ENCODE measurements at places on chromosomes 3 and 15.

- DNase-seq, result peak; percentile 58
Observed at GRCh38 chr3:190886945-190887344, 24.5 kb upstream of the GMNC start.

DNA sequence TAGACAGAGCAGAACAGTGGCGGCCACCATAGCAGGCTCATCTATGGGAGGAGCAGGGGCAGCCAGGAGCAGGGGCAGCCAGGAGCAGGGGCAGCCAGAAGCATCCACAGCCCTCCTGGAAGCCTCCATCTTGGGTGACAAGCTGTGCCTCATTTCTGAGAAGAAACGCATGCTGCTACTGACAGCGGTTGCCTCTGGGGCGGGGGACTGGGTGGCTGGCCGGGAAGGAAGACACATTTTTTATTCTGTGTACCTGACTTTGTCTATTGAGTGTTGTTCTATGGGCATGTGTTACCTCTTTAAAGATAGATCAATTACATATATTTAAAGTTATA lies 71.5 kb upstream of the KLF13 start:
- DNase-seq, result no peak

DNA sequence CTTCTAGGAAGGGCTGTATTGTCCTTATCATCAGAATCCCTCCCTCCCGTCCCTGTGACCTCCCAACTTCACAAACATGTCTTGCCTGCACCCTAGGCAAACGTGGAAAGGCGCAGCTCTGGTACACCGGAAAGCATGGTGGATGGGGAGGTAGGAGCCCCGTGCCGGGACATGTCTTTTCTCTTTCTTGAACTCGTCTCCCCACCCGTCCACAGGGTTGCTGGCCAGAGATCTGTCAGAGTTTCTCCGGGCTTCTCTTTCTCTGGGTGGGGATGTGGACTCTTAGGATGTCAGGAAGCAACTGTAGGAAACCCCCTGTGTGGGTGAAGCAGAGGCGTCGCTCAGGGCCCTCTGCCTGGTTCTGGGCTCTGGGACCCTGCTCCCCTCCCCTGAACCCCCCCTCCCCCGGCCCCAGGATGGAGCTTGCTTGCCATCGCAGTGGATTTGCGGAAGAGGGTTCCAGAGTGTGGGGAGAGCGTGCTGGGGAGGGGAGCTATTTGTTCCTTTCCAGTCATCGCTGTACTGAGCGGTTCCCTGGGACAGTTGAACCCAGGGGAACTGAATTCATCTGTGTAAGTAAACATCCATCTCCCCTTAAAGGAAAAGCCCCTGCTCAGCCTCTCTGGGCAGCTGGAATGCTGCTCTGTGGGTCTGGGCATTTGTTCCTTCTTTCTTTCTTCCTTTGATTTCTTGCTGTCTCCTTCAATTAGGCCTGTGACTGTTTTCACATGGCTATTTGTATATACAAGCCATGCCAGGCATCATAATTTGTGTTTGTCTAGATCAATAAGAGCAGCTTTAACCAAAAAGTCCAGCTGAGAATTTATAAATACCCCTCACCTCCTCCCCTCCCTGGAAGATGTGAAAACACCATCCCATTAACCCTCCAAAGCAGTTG lies 72.8 kb downstream of the SMAD3 start:
- no peak for DNase-seq

- no peak for DNase-seq
Observed at GRCh38 chr3:38636881-38637280, 12.6 kb downstream of the SCN5A start.

DNA sequence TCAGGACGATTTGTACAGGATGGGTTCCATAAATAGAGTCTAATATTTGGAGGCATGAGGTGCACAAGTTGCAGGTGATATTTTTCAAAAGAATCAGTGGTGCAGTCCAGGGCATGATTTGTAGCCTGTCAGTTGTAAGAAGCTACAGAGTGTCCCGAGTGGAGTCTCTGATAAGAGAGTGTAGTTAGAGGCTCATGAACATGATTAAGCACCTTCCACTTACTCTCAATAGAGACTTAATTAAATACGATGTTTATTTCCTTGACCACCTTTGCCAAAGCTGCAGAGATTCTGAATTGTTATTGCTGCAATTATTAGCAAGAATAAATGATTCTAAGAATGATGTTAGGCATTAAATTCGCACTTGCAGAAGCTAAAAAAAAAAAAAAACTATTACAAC lies 218.4 kb upstream of the LRTM1 start:
- no peak for DNase-seq

DNA sequence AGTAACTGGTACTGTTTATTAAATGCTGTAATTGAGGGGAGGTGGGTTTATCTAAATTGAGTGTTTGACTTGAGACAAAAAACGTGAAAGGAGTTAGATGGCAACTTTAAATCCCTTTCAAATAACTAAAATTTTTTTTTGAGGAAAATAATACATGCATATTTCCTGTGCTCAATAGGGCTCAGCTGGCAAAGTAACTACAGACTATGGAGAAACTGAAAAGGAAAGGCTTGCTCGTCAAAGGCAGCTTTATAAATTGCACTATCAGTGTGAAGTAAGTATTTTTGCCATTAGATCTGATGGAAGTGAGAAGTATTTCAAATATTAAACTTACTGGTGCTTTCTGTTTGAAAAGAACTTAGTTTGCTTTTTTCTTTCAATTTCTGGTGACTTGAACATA lies 72.2 kb downstream of the DZIP3 start:
- no peak for DNase-seq

DNA sequence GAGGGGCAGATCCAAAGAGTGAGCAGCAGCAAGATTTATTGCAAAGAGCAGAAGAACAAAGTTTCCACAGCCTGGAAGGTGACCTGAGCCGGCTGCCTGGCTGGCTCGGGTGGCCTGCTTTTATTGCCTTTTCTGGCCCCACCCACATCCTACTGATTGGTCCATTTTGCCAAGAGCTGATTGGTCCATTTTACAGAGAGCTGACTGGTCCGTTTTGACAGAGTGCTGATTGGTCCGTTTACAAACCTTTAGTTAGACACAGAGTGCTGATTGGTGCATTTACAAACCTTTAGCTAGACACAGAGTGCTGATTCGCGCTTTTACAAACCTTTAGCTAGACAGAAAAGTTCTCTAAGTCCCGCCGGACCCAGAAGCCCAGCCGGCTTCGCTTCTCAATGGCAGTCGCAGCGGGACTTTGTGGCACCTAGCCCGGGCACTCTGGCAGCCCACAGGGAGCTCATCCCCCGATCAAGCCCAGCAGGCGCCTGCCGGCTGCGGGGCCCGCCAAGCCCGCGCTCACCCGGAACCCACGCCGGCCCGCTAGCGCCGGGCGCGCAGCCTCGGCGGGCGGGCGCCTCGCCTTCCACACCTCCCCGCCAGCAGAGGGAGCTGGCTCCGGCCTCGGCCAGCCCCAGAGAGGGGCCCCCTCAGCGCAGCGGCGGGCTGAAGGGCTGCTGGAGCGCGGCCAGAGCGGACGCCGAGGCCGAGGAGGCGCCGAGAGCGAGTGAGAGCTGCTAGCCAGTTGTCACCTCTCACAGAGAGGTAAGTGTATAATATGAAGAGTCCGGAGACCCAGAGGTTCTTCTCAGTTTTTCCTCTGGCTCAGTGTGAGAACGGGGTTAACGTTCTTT lies 339.2 kb downstream of the CHL1 start:
- DNase-seq, result no peak

DNA sequence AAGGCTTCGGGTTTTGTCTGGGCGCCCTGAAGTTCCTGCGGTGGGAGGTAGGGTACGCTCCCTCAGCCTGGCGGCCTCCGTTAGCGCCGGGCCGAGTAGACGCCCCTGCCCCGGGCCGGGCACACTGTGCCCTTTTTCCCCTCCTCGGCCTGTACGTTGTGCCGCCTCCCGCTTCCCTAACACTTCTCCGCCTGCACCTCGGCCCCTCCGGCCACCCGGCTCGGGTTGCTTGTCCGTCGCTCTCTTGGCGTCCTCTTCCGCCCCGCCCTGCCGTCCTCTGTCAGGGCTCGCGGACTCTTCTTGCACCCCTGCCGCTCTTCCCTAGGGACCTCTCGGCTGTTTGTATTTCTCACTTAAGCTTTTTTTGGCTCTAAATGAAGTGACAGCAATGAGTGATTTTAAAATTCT lies 384 bp downstream of the KNL1 start:
- peak; percentile 76 for DNase-seq

GRCh38 chr3:139728414-139728813 lies 50.6 kb upstream of the NMNAT3 start:
- DNase-seq, result no peak

- no peak for DNase-seq
Observed at GRCh38 chr3:194702545-194702944, 16.9 kb downstream of the FAM43A start.

- no peak for DNase-seq
Observed at GRCh38 chr3:139762302-139762701, 84.5 kb upstream of the NMNAT3 start.

- DNase-seq, result peak; percentile 95
Observed at GRCh38 chr15:76065245-76065644, 5.5 kb downstream of the TMEM266 start.

- no peak for DNase-seq
Observed at GRCh38 chr3:48422272-48422671, 7.6 kb downstream of the PLXNB1 start.

DNA sequence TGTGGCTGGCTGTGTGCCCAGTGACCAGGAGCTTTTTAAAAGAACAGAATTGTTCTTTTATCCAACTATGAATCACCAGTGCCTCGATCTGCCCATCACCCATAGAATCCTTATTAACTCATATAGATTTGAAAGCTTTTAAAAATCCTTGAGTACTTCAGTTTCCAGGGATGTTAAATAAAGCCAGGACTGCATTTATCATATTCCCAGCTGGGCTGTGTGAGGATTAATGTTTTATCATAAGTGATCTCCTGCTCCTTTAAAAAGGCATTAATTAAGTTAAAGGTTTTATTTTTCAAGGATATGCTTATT lies 234.0 kb downstream of the MYRIP start:
- DNase-seq, result no peak

DNA sequence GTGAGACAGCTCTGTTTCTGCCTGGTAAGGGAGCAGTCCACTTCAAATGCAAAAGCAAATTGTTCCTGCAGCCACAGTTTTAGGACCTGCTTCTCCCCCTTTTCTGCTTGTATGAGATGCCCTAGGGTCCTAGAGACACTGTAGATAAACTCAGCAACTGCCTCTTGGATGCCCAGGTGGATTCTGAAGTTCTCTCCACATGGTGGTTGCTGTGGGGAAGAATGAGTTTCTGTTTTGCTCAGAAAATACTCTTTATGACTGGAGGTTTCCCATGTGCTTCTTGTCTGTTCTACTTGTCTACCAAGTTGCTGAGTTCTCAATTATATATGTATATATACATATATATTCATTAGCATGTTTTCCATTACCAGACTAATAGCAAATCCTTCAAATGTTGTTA lies 5.6 kb upstream of the ZNF80 start:
- no peak for DNase-seq

DNA sequence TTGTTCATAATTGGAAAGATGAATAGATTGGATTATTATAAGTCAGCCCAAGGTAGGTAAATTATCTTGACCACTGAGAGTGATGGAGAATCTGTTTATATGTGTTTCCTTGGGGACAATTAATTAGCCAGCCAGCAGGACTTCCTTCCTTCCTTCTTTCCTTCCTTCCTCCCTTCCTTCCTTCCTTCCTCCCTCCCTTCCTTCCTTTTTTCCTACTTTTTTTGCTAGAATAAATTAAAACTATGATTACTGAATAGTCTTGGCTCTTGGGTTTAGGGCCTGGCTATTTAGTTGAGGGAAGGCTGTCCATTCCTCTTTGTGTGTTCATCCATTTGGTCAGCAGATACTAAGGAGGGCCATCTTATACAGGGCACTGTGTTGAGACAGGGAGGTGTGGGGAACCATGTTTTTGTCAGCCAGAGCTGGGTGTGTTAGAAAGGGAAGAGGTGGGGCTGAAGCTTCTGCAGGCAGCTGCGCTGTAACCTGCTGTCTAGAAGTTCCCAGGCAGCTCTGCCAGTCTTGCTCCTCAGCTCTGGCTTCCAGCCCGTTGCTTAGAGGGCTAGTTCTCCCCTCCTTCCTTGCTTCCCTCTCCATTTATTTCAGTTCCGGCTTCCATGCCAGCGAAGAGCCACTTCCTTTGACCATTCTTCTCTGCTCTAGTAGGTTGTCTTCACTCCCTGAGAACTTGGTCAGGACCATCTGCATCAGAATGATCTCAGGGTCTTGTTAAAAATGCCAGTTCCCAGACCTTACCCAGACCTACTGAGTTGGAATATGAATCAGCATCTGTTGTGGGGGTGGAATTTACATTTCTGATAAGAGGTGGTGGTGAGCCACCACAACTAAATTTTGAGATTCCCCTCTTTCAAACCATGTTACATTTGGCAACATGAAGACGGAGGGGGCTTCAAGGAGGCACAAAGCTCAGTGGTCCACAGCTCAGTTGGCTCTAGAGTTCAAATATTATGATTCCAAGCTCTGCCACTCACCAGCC lies 113.9 kb downstream of the DGKG start:
- DNase-seq, result peak; percentile 13

- no peak for DNase-seq
Observed at GRCh38 chr3:129291236-129291886, 12.7 kb downstream of the HMCES start.

DNA sequence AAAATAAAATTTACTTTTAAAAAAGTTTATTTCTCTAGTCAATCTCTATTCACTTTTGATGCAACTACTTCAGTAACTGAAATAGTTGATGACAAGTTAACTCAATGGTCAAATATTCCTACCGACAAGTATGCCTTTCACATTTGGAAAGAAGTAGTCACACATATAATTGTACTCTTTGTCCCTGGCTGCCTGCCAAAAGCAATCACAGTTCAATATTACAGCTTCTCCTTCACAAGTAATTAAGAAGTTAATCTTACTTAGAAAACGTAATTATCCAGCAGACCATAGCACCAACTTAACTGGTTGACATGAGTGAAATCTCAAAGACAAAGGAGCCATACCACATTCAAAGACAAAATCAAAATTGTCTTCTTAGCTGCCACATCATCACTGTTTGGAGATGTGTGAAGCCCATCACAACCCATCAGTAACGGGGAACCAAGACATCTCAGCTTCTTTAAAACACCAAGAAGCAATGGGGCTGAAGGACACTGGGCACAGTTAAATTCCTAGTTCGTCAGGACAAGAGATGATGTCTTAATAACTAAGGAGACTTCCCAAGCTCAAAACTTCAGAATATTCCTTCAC lies 86.1 kb downstream of the PLCH1 start:
- DNase-seq, result no peak

GRCh38 chr3:46508850-46509591 lies 11.2 kb downstream of the RTP3 start:
- no peak for DNase-seq

- DNase-seq, result no peak
Observed at GRCh38 chr3:72601060-72601459, 247.2 kb downstream of the SHQ1 start.

DNA sequence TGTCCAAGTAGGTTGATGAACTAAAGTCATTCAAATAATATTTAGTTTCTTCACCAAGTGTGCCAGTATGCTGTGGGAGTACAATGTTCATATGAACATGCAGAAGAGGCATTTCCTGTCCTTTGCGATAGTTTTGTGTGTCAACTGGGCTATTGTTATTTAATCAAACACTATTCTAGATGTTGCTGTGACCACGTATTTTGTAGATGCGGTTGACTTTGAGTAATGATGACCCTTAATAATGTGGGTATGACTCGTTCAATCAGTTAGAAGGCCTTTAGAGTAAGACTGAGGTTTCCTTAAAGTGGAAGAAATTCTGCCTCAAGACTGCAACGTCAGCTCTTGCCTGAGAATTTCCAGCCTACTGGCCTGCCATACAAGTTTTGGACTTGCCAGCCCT lies 470.7 kb upstream of the CBLB start:
- DNase-seq, result no peak

- DNase-seq, result no peak
Observed at GRCh38 chr3:193980326-193980725, 155.6 kb upstream of the HES1 start.

- DNase-seq, result peak; percentile 55
Observed at GRCh38 chr15:70049701-70050301, 47.9 kb downstream of the TLE3 start.

GRCh38 chr15:29129926-29130325 lies 139.7 kb downstream of the NSMCE3 start:
- no peak for DNase-seq

All from suppressor macrophage (primary cell).